AG09319 (cell line): ENCODE measurements at places on chromosomes 1 and 21.

DNA sequence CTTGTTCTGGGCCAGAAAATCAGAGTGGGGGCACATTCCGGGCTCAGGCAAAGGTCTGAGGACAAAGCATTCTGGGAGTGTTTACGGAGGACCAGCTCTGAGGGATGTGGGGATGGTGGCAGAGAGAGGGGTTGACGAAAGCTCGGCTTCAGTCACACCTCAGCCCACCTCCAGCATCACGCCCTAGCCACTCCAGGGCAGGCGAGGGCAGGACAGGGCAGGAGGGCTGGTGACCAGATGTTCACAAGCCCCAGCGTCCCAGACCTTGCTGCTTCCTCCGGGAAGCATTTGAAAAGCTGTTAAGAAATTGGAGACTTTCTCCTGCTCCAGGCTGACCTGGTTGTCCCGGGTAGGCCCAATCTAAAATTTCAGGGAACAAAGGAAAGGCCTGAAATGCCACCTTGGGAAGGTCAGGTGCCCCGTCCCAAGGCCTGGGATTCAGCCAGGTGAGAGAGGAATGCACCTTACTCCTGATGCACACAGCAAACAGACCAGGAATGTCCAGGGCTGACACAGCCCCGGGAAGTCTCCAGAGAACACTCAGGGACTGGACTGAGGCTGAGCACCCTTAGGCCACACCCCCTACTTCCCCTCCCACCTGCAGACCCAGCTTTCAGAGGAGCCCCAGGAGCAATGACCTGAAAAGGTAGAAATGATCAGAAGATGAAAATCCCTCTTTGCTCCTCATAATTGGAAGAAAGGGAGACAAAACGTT is 71.9 kb upstream of the KLHDC7A start:
- no peak for DNase-seq

DNA sequence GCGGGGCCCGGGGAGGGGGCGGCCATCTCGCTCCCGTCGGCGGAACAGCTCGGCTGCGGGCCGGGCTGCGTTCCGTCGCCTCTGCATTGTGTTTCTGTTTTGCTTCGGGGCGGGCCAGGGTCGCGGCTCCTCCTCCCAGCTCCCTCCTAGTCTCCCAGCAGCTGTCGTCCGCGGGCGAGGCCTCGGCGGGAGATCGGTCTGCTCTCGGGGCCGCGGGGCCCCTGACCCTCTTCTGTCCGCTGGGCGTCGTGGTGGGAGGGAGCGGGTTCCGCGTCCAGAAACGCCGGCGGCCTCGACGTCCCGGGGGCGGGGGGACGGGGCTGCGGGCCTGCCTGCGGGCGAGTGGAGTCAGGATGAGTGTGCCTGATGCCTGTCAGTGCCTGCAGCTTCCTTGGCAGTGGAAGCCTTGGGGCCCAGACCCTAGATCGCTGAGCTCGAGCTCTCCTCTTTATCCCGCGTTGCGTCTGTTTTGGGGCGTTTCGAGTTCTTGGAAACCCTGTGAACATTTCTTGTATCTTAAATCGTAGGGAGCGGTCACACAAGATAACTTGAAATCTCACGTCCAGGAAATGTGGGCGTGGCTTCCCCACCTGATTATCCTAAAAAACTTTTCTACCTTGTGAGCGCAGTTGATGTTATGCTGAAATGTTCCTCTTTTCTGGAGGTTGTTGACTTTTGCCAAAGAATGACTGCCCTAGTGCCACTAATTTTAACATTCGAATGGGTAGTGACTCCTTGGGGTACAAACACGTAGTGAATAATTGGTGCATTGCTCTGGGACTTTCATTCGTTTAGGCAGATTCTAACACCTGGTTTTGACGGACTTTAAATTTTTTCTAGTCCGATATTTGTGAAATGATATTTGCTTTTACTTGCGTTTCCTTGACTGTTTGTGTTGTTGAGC is 676 bp downstream of the MORC3 start:
- DNase-seq, result peak; percentile 28

DNA sequence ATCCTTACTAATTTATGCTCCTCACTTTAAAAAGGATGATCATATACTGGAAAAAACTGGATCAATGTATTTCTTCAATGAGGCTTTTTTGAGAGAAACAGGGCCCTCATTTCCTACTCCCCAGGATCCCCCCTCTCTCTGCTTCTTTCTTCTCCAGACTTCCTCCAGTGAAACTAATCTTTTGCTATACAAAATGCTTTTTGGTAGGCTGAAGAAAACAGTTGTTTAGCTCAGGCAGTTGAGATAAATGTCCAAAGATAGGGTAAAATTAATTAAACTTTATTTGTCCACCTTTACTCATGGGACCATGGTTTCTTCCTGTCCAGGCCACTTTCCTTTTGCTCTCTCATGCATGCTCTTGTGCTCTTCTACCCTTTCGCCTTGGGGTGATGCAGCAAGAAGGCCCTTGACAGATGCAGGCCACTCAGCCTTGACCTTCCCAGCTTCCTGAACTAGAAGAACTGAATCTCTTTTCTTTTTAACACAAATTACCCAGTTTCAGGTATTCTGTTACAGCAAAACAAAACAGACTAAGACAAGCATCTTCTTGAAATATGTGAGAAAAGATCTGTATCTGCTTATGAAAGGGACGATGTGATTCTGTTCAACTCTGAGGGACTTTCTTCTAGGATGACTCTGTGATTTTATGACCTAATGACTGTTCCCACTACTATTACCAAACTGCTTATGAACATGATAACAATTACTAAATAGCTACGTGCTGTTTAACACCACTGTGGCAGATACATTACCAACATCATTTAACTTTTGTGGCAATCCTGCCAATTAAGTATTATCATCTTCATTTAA is 63.7 kb downstream of the NVL start:
- no peak for DNase-seq

- DNase-seq, result no peak
Measured at GRCh38 chr1:91501523-91501851, 836 bp downstream of the CDC7 start.

GRCh38 chr1:10778640-10779039 is 17.8 kb downstream of the CASZ1 start:
- DNase-seq, result no peak

DNA sequence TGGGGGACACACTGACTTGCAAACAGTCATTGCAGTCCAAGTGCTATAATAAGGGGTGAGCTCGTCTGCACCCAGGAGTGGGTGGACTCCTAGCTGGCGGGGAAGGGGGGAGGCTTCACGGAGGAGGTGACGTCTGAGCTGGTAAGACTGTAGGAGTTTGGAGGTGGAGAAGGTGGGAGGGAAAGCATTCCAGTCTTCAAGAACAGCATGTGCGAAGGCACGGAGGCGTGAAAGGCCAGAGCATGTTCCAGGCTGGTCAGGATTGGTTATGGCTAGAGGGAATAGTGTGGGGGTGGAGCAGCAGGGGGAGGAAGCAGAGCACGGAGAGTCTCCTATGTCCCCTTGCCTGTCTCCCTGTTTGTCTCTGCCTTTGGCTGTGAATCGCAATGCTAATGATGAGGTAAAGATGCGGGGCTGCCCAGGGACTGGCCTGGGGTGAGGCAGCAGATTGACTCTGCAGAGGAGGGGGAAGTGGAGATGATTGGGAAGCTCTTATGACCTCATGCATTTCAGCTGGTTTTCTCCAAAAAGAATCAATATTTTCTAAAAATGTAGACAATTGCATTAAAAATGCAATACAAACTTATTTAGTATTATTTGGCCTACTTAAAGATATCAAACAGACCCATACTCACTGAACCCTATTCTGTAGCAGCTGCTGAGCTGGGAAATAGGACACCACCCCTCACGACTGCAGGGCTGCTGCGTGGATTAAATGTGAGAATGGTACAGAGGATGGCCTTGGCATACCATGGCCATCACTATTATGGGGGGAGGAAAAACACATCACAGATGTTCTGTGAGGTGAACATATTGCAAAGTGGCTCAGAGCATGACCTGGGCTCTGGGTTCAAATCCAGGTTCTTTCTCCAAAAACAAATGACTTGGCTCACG is 2.6 kb upstream of the ZNF436 start:
- DNase-seq, result no peak

DNA sequence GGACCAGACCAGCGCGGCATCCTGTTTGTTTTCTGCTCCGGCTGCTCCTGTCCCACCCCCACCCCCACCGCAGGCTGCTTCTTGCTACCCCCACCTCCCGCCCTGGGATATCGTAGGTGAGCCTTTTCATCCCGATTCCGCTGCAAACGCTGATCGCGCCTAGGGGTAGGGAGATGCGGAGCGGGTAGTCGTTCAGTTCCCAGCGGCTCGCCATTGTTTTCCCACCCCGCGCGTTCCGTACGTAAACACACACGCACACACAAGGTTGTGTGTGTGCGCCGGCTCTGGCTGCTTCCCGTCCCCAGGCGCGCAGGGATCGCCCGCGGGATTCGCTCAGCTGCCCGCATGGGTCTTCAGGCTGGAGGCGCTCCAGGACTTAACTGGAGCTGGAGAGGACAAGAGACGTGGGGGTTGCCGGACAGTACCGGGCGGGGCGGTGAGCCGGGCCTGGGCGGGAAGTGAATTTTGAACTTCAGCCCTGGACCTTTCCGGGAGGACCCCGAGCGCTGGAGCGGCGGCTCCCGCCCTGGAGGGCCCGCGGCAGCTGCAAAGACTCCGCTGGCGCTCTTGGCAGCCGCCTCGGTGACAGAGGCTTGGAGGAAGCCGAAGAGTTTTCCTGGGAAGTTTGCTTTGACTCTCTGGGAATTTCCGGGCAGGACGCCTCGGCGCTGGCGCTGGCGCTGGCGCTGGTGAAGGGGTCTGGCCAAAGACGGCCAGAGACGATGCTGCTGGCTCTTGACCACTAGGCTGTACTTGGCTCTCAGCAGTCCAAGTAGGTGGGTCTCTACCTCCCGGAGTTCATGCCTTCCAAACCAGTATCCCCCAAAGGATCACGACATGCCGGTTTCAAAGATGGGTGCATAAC is 1.6 kb downstream of the SOX13 start:
- DNase-seq, result no peak

DNA sequence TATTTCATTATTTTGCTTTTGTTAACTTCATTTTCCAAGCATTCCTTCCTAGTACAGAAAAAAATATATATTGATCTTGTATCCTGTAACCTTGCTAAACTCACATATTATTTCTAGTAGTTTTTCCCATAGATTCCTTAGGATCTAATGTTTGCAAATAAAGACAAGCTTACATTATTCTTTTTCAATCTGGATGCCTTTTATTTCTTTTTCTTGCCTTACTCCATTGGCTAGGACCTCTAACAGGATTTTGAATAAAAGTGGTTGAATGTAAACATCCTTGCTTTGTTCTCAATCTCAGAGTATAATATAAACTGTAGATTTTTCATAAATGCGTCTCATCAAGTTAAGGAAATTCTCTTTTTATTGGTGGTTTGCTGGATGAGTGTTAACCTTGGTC is 74.5 kb upstream of the GUCA2A start:
- DNase-seq, result no peak

DNA sequence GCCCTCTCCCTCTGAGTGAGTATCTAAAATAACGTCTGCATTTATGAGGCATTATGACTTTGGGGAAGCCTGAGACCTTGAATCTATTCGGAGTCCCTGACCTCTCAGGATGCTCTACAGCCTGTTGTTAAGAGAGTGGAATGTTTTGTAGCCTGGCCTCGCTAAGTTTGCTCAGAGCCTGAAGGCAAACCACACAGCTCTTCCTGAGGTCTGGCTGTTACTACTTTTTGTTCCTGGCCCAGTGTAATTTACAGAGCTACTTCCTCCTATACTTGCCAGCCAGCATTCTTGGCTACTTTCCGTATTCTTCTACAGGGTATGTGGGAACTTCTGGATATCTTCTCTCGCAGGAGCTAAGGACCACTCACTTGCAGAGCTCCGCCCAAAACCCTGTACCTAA is 3.6 kb upstream of the ZMYM4 start:
- no peak for DNase-seq

- no peak for DNase-seq
Measured at GRCh38 chr1:199756066-199756465, 271.4 kb upstream of the NR5A2 start.

DNA sequence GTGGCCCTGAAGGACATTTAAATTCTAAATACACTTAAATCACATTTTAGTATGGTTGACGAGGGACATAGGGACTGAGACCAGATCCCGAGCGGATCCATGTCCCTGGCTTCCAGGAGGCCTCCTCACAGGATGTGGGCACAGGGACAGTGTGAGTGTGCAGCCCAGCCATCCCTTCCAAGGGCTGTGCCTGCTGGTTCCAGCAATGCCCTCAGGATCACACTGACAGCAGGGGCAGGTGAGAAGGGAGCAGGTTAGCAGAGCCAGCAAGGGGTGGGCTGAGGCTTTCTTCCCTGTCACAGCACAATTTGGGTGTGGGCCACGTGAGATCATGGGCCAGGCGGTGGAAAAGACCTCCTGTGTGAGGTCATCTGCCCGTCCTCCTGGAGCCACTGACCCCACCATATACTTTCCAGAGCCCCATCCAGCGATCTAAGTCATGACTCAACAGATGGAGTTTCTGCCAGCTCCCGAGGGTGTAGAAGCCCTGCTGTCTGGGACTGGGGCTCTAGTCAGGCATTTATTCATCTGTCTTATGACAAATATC is 37.0 kb upstream of the PRSS38 start:
- no peak for DNase-seq

DNA sequence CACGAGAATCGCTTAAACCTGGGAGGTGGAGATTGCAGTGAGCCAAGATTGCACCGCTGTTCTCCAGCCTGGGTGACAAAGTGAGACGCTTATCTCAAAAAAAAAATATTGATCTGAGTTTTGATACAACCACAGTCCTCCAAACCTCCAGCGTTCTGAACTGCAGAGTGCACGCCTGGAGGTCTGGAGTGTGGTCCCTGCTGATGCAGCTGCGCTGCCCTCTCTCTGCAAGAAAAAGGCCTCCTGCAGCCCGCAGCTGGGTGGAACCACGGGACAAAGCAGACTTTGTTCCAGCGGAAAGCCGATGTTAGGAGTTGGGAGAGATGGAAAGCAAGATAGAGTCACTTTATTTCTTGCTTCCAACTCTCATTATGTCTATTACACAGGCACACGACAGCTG is 144.9 kb upstream of the SOD1 start:
- no peak for DNase-seq

- DNase-seq, result peak; percentile 1
Measured at GRCh38 chr1:61741711-61742619, at the start of gene PATJ. PATJ (plus strand) TSS chr1:61742480; CDS start chr1:61762893, 20,413 bp downstream.

DNA sequence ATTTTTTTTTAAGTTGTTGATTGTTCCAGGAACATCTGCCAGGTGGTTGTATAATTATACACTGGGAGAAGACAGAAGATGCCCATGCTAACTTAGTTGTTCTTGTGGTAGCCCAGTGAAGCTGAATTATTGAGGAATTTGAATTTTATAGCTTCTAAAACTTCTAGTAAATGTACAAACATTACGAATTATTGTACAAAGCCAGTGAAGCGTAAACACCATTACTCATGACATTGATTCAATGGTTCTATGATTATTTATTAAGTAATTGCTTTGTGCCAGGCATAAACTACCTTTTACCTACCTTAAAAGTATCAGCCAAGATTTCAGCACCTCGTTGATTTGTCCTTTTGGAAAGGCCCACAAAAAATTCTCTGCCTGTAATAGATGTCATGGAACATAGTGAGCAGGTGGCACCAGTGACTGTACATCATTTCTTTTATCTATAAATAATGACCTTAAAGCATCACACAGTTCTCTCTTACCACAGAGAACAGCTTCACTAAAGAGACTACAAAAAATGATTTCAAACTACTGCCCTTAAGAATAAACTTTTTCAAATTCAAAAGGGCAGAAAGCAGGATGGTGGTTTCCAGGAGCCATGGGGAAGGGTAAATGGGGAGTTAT is 74.9 kb upstream of the BCL10 start:
- DNase-seq, result no peak

GRCh38 chr1:200938955-200939354 is 44.3 kb downstream of the INAVA start:
- DNase-seq, result no peak
